ENCODE measurements at places on chromosomes 7 and 10. TPM values are rescaled to one million over a fixed set of nuclear protein-coding genes. Genes with fewer than 3 reads are reported as not detected.

Gene GOLGA7B
- total RNA-seq, result 0.41 TPM

Gene SPDYE6
- total RNA-seq, result not detected

Gene SPDYE16
- not detected for total RNA-seq

Gene DPCD
- total RNA-seq, result 23.9 TPM

Gene TMEM139
- total RNA-seq, result 1.6 TPM

Gene RBM28
- total RNA-seq, result 43.4 TPM

Gene ELOVL3
- total RNA-seq, result 0.50 TPM

Gene TMEM243
- total RNA-seq, result 85.5 TPM

Gene SLC13A1
- not detected for total RNA-seq

All from activated naive CD4-positive, alpha-beta T cell treated with anti-CD3 and anti-CD28 coated beads, Interleukin-2, amount 50 U/mL, for 72 hours (primary cell).